ENCODE measurements at places on chromosomes 1 and 21.

- no peak for DNase-seq
Observed at GRCh38 chr1:236495467-236496112, 28.2 kb upstream of the LGALS8 start.

- no peak for DNase-seq
Observed at GRCh38 chr1:207815466-207815865, 63.6 kb downstream of the CD46 start.

- DNase-seq, result no peak
Observed at GRCh38 chr1:216464489-216464888, 41.2 kb upstream of the USH2A start.

- peak; percentile 89 for DNase-seq
Observed at GRCh38 chr21:38351961-38352521, 95.2 kb downstream of the KCNJ15 start.

DNA sequence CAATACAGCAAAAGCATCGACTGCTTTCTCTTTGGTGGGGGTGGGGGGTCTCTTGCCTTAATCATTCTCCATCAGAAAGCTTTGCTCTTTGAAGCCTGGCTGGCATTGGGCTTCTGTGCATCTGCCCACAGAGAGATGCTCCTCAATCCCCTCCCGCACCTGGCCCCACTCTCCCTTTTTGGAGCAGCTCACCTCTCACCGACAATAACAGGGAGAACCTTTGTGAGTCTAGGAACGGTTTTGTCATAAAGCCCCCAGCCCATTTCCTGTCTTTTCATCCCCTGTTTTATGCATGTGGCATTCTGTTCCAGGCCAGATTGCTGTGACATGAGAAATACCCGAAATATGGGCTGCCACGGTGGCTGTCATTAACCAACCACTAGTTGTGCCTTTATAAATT is 469.0 kb upstream of the VAMP3 start:
- DNase-seq, result no peak

- no peak for DNase-seq
Observed at GRCh38 chr1:1093610-1093943, 19.5 kb upstream of the RNF223 start.

GRCh38 chr1:200351826-200352549 is 57.8 kb downstream of the ZNF281 start:
- DNase-seq, result no peak

- no peak for DNase-seq
Observed at GRCh38 chr1:247855911-247856310, 1.1 kb upstream of the TRIM58 start.

GRCh38 chr1:160366731-160367515 is at the start of gene NHLH1:
NHLH1 (plus strand) TSS chr1:160367071; CDS start chr1:160370732, 3,661 bp downstream.
- DNase-seq, result no peak

GRCh38 chr1:16167331-16168143 is 11.7 kb upstream of the EPHA2 start:
- no peak for DNase-seq

GRCh38 chr1:246301553-246302250 is 205.4 kb downstream of the SMYD3 start:
- DNase-seq, result no peak

- no peak for DNase-seq
Observed at GRCh38 chr1:246226041-246226440, 281.0 kb downstream of the SMYD3 start.

- DNase-seq, result no peak
Observed at GRCh38 chr1:17586172-17586964, 46.9 kb downstream of the ARHGEF10L start.

GRCh38 chr21:36218691-36219090 is 62.1 kb downstream of the DOP1B start:
- no peak for DNase-seq

GRCh38 chr1:206706298-206706791 is 21.6 kb downstream of the MAPKAPK2 start:
- no peak for DNase-seq

DNA sequence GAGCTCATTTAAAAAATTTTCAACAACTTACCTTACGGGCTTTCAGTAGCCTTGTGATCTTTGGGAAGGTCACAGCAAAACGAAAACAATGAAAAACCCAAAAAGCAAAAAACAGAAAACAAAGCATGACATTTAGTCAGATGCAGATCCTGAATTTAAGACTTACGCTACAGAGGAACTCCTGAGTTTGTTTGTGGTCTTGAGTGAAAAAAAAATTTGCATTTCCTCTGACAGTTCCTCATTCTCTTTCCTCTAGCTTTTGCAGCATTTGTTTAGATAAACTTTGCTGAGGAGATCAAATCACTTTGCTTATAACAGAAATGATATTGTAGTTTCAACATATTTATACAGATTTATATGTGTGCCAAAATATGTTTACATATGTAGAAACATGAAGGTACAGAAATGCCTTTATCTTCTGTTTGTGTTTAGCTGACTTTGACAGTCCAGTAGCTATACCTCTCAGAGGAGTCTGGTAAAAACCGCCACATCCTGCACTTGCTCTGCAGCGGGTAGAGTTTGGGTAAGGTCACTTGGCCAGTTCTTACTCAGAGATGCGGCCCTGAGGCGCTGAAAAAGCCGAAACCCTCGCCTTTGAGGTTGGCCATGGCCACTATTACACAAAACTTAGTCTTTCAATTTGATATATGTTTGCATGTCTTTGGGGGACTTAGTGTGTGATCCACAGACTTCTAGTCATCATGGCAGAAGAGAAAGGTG is 142.5 kb downstream of the TNR start:
- no peak for DNase-seq

- peak; percentile 33 for DNase-seq
Observed at GRCh38 chr1:235648954-235649367, 623 bp downstream of the GNG4 start.

- no peak for DNase-seq
Observed at GRCh38 chr1:184986250-184986649, 11.9 kb upstream of the NIBAN1 start.

DNA sequence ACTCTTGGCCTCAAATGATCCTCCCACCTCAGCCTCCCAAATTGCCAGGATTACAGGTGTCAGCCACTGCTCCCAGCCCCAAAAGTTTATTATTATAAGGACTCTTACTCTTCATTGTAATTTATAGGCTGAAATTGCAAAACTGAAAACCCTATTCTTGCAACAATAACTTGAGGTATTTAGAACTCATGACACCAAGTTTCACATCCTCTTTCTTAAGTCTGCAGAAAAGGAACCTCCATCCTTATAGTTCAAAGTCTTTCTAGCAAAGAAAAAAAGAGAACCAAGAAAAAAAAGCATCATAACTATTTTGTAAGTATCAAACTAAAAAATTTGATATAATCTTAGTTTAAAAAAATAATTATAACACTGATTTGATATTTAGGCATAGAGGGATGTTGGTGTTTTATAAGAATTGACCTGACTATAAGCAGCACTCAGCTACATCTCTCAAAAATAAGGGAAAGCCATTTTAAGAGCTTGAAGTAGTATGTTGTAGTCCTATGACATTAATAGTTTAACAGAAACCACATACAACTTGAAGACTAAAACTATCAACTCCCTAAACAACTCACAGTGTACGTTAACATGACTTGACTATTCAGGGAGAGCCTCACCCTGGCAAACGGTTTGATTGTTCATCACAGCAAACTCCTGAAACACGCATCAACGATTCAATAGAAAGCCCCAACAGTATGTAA is 122.4 kb downstream of the AKT3 start:
- no peak for DNase-seq

GRCh38 chr1:11458811-11459275 is 20.1 kb upstream of the DISP3 start:
- DNase-seq, result peak; percentile 61

DNA sequence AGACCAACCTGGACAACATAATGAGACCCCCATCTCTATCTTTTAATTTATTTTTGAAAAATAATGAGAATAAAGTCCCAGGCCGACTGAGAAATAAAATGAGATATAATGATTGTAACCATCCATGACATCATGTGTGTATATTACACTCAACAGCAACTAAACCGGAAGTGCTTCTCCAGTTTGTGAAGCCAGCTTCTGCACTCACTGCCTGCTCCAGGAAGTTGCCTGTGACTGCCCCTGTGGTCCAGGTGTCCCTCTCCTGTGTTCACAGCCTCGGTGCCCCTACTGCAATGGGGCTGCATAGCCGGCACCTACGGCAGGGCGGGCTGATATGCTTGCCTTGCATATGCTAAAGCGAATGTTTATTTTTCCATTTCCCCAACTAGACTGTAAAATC is 68.3 kb downstream of the SSBP3 start:
- DNase-seq, result peak; percentile 54

GRCh38 chr1:246491551-246492053 is 15.5 kb downstream of the SMYD3 start:
- no peak for DNase-seq

- no peak for DNase-seq
Observed at GRCh38 chr21:45877821-45878469, 103.6 kb upstream of the COL6A1 start.

- DNase-seq, result no peak
Observed at GRCh38 chr1:20830378-20830777, 43.3 kb upstream of the HP1BP3 start.

DNA sequence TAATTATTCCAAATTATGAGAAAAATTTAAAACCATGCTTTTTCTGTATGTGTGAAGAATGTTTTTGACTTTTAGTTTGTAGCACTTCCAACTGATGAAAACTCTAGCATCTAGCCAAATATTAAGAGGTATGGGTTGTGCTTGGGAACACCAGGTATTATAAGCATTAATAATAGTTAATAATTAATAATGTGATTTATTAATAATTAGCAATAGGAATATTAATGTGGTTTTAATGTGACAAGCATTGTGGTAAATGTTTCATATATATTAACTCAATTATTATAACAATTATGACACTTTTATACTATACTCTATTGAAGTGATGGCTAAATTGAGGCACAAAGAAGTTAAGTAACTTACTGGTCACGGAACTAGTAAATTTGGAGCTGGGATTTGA is 7.9 kb downstream of the SLC30A7 start:
- no peak for DNase-seq

GRCh38 chr1:101301446-101302057 is 64.7 kb downstream of the S1PR1 start:
- no peak for DNase-seq

DNA sequence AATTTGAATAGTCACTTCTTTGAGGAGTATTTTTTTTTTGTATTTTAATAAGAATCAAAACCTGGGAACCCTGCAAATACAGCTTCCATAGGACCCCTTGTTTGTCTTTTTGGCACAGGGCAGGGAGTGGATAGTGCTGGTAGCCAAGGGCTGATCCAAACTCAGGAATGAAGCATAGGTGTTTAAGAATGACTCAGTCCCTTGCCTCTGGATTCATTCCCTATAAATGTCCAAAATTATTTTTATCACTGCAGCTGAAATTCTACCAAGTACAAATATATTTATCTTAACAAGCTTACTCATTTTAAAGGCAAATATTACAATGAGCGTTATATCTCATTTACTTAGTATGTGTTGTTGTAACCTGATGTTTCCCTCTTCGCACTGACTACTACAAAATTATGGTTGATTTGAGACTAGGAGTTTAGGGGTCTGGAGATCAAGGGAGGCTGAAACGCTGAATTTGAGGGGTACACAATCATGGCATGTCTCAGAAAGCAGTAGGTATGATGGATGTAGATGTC is 278.6 kb upstream of the LYPLAL1 start:
- no peak for DNase-seq

DNA sequence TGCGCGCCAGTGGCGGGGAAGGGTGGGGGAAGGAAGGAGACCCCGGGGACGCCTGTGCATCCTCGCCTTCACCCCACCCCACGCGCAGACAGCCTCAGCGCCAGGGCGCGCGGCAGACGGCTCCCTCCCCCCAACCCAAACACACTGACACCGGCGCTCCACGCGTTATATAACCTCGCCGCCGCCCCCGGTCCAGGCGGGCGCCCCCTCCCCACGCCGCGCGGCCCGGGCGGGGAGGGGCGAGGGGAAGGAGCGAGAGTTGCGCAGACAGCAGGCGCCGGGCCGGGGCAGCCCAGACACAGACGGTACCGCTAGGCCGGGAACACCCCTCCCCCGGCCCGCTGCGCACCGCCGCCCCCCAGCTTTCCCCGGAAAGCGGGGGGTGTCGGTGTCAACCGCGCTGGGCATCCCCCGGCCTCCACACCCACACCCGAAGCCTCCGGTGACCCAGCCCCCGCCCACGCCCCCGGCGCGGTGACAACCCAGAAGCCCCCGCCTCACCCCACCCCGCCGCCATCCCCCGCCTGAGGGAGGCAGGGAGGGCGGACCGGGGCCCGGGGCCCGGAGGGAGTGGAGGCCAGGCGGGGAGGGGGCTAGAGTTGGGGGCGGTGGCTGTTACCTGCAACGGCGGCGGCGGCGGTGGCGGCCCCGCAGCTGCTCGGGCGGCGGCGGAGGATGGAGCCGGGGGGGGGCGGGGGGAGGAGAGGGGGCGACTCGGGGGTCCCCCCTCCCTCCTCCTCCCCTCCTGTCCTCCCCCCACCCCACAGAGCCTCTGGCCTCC is 432 bp downstream of the AKT3 start:
- DNase-seq, result no peak

- DNase-seq, result no peak
Observed at GRCh38 chr1:160773093-160773492, 22.9 kb upstream of the LY9 start.

DNA sequence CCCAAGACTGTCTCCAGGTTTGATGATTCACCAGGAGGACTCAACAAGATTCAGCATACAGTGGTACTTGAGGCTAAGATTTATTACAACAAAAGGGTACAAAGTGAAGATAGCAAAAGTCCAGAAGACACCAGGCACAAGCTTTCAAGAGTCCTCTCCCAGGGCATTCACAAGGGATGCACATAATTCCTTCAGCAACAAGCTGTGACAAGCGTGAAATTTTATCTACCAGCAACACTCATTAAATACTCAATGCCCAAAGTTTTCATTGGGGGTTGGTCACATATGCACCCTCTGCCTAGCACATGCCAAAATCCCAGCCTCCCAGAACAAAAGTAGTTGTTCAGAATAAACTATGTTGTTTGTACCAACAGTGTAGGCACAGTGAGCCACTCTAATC is 62.3 kb downstream of the PRKACB start:
- no peak for DNase-seq

DNA sequence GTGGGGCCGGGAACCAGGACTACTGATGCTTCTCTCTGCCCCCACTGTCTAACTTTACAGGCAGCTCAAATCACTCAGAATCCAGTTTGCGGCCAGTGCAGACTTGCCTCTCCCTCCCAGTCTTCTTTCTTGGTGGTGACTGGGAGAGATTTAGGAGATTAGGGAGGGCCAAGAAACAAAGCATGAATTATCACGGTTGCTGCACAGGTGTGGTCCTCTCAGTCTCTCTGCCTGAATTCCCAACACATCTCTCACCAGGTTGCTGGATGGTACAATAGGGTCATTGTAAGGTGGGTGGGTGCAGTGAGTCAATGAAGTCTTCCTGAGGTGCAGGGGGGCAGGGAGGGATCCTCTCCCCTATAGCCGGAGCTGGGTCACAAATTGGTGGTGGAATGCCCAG is 12.6 kb downstream of the S100A11 start:
- no peak for DNase-seq

DNA sequence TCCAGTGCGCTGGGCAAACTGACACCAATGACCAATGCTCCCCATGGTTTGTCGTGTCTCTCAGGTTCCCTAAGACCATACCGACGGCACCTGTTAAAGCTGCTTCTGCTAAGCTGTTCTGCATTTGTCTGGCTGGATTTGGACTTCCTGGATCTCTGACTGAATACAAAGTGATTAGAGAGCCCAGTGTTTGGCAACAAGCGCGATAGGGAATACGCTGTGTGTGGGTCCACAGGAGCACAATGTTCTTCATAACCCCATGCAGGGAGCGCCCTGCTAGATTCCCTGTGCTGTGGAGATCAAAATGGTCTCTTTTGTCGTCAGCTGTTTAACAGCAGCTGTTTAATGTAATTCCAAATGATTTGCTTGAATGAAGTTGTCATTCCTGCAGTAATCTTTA is 26.0 kb upstream of the ESRRG start:
- no peak for DNase-seq

All from kidney capillary endothelial cell (primary cell).